ENCODE measurements at places on chromosomes 3 and 15.

- DNase-seq, result no peak
Measured at GRCh38 chr15:62940093-62940754, 102.3 kb upstream of the TPM1 start.

- DNase-seq, result peak; percentile 70
Measured at GRCh38 chr3:19972054-19972453, 25.2 kb downstream of the RAB5A start.

DNA sequence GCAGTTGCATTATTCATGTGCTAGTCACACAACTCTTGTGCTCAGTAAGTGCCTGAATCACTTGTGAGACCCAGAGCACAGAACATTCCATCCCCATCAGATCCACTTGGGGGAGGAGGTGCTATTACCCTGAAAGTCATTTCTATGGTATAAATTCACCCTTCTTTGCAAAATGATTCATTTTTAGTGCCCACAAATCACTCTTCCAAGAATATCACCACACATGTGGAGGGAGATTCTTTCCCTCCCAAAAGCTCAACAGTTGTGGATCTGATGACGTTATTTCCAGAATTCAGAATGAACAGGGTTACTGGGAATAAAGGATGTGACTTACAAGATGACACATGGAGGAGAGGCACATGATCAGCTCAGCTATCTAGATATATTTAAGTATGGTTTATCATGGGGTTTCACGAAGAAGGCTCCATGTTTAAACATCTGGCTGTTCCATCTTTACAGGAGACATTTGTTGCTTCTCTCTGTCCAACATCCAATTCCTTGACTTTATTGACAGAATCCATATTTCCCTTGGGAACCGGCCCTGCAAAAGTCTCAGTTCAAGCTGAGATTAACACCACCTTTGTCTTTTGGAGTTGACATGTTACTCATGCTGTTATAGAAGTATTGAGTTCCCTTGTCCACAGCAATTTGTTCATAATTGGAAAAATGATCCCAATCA lies 214.2 kb upstream of the PROK2 start:
- peak; percentile 79 for DNase-seq

- no peak for DNase-seq
Measured at GRCh38 chr3:73295876-73296635, 234.6 kb downstream of the EBLN2 start.

GRCh38 chr15:71708741-71709140 lies 101.6 kb upstream of the NR2E3 start:
- DNase-seq, result no peak

- no peak for DNase-seq
Measured at GRCh38 chr3:185527364-185527763, 25.0 kb downstream of the LIPH start.

DNA sequence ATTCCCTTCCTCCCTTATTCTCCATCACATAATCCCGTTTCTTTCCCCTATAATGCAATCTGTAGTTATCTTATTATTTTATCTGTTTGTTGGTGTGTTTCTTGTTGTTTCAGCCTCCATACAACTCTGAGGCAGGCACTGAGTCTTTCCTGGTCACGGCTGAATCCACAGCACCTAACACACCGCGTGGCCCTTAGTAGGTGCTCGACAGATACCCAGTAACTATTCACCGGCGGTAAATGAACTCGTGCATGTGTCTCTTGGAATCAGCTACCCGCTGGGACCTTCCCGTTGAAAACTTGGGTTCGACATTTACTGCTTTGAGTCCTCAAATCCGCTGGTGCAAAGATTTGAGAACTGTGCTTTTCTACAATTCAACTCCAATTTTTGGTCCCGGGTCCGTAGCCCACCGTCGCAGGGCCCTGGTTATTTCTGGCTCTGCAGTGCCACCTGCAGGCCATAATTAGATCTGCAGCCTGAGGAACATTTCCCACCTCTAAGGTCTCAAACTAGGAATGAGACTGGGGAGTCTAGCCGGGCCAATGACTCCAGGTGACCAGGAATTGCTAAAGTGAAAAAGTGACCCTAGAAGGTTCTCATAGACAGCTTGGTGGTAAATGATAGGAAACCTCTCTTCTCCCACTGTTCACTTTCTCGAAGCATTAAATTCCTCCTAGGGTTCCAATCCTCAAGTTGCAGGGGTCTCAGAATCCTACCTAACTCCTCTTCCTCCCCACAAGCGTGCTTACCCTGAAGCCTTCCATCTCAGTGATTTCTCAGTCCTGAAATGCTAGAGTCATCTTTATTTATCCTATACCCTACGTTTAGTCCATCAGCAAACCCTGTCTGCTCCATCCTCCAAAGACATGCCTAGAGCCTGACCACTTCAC lies 40.0 kb upstream of the TRH start:
- peak; percentile 38 for DNase-seq

GRCh38 chr3:90056281-90057032 lies 949.0 kb downstream of the EPHA3 start:
- no peak for DNase-seq

DNA sequence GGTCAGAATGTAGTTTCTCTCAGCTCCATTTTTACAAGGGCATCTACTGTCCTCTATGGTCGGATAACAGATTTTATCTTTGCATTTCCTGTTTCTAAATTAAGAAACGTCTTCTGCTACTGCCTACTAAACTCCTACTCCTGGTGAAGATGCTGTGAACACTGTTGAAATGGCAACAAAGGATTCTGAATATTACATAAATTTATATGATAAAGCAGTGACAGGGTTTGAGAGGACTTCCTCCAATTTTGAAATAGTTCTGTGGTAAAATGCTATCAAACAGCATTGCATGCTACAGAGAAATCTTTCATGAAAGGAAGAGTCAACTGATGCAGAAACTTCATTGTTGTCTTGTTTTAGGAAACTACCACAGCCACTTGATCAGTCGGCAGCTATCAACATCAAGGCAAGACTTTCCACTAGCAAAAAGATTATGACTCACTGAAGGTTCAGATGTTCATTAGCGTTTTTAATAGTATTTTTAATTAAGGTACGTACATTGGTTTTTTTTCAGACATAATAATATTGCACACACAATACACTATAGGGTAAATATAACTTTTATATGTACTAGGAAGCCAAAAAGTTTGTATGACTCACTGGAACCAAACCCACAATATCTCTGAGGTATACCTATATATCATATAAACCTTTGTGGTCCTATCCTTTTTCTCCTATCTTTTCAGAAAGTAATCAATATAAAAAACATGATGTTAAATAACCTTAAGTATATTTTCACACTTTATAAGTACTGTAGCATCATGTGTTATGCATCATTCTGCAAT lies 156.1 kb downstream of the STAG1 start:
- DNase-seq, result no peak

DNA sequence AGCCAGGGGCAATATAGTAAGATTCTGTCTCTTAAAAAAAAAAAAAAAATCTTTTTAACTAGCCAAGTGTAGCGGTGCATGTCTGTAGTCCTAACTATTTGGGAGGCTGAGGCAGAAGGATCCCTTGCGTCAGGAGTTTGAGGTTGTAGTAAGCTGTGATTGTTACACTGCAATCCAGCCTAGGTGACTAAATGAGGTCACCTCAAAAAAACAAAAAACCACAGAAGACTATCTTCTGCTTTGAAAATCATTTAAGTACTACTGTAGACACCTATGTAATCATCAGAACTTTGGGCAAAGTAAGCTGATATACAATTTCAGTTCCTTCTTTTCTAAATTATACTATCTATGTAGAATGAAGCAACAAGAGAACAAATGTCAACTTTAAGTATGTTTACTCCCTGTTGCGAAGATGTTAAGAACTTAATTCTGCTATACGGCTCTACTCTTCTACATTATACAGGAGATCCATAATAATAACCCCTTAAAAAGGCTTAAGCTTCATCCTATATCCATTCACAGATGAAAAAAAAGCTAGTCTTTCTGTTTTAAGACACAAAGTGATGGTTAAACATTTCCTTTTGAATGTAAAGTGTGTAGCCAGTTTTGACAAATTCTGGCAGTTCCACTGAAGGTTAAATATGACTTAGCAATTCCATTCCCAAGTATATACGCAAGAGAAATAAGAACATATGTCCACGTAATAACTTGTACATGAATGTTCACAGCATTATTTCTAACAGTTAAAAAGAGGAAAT lies 15.2 kb downstream of the DAZL start:
- no peak for DNase-seq

DNA sequence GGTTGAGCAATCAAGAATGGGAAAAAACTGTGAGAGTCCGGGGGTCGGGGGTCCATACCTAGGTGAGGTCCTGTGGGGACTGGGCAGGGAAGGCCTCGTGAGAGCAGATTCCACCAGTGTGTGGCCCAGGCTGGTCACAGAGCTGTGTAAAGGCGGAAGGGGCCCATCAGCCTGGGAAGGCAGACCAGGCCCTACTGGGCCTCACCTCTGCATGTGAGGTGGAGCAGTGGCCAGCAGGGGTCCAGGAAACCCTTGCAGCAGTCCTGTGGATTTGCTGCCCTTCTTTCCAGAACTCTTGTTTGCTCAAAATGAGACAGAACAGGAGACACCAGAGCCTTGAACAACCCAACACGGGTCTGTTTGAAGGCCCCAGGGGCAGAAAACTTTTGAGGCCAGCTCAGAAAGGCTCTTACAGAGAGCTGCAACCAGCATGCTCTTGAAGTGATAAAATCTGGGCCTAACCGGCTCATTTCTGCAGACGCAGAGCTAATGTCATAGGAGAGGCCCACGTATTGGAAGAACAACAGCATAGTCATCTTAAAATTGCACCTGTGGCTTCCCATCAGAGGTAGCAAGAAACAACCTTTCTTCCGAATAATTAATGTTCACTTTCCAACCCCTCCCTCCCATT lies 30.3 kb upstream of the HHATL start:
- no peak for DNase-seq

DNA sequence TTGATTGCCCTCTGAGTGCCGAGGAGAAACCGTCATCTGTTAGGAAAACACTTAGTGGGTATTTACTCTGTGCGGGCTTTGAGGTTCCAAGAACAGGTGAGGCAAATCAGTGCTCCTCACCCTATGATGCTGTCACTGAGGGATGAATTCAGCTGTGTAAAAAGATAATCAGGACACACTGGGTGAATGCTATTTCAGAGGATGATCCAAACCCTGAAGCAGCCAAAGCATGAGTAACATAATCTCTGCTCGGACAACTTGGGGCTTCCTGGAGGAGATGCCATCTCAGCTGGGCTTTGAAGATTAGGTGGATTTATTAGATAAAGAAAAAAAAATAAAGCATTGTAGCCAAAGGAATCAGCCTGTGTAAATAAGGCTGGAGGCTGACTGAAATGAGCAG lies 10.5 kb upstream of the GADL1 start:
- no peak for DNase-seq

- DNase-seq, result no peak
Measured at GRCh38 chr3:161838021-161838420, 341.4 kb downstream of the OTOL1 start.

DNA sequence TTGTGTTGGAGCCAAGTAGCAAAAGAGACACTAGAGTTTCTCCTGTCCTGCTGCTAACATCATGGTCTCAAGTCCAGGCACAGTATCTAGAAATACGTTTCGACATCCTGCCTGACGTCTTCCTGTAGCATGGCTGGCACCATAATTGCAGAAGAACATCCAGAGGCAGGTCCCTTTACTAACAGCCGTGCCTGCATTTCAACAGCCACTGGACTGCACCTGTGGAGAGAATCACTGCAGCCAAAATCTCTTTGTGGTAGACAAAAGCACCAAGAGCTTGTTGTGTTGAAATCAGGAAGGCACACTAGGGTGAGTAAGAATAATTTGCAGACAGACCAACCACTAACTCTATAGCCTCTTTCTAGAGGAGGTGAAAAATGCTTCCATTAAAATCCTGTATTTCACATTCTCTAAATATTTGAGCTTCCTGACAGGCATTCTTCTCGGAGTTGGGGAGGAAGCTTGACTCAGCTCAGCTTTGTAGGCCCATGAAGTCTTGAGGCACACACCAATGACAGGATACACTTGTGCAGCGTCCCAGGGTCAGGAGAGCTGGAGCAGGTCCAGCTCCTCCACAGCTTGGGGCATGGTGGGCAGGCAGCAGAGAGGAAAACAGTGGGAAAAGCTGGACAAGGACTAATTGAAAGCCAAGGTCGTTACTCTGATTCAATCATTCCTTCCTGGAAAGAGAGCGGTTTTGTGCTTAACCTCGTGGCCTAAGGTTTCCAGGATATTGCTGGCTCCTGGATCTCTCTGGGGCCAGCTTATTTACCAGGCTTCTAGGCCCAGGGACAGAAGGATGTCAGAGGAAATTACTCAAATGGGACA lies 244.9 kb downstream of the FAM43A start:
- DNase-seq, result peak; percentile 80

- no peak for DNase-seq
Measured at GRCh38 chr15:82040862-82041261, 5.0 kb downstream of the MEX3B start.

DNA sequence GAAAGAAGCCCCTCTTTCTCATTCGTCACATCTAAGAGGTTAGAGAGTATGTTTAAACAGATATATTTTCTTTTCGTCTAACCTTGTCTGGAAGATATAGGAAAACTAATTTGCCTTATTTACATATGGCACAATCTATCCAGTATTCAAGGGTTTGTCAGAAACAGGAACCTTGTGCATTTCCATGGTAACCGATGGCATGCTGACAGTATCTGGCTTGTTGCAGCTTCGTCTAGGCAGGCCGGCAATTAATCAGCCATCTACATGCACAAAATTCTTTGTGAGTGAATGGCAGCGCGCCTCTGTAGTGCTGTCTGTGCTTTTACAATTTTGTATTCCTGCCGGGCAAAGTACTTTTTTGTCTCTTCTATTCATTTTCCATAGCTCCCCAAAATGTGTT lies 294.0 kb upstream of the SOX2 start:
- DNase-seq, result peak; percentile 13

DNA sequence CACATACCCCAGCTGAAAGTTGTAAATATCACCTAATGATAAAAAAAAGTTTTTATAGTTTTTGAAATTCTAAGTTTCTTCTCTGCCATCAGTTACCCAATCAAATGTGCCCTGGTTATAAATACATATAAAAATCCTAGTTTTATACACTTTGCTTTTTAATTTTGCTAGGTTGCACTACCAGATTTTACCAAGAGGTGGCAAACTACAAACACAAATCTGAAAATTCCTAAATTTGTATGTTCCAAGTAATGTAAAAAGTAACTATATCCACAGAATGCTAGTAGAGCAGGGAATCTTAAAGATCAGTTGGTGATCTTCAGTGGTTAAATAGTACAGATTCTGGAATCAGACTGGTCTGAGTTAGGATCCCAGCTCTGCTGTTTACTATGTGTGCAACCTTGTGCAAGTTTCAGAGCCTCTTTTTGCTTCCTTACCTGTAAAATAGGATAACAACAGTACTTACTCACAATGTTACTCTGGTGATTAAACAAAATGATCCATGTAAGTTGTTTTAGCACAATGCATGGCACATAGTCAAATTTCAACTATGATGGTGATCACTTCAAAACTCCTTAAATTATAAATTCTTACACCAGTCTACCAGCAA lies 11.0 kb downstream of the TRPM7 start:
- DNase-seq, result peak; percentile 75

GRCh38 chr3:127820826-127821313 lies 1.4 kb downstream of the MGLL start:
- DNase-seq, result peak; percentile 16

- no peak for DNase-seq
Measured at GRCh38 chr15:70038730-70039392, 58.9 kb downstream of the TLE3 start.
